ENCODE measurements at places on chromosomes 3 and 15. TPM values are rescaled to one million over a fixed set of nuclear protein-coding genes. Genes with fewer than 3 reads are reported as not detected.

- no peak overlapping the region for H3K4me3 ChIP-seq
- H3K27me3 ChIP-seq, result no peaks in the 10 kb centered on the region
- H3K27ac ChIP-seq, result no peak overlapping the region
- no peaks in the 10 kb centered on the region for H3K36me3 ChIP-seq
- DNase-seq, result no peak
Measured at GRCh38 chr3:141808586-141808985, 45.4 kb downstream of the GRK7 start.

GRCh38 chr3:10090179-10090578, 17.9 kb downstream of the FANCD2OS start:
- no peaks in the 10 kb centered on the region for H3K27me3 ChIP-seq
- peaks cover 20% of the 10 kb centered on the region for H3K36me3 ChIP-seq

DNA sequence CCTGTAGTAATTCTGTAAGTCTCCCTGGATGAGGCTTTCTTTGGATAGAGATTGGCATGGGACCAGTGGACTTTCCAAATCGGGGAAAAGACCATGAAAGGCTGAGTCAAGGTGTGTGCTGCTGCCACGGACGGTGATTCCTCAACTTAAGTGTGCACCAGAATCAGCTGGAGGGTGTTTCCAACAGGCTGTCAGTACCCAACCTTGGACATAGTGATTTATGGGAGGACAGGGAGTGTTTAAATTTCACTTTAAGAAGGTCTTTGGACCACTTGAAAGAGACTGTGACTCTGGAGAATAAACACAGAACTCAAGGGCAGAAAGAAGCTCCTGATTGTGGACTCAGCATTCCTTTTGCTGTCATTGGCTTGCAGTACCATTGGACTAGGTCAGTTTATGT, 20.4 kb upstream of the CHST2 start:
- peaks cover 11% of the 10 kb centered on the region for H3K27me3 ChIP-seq
- no peak overlapping the region for H3K4me3 ChIP-seq
- no peak overlapping the region for H3K27ac ChIP-seq
- no peaks in the 10 kb centered on the region for H3K4me1 ChIP-seq
- no peak for DNase-seq

DNA sequence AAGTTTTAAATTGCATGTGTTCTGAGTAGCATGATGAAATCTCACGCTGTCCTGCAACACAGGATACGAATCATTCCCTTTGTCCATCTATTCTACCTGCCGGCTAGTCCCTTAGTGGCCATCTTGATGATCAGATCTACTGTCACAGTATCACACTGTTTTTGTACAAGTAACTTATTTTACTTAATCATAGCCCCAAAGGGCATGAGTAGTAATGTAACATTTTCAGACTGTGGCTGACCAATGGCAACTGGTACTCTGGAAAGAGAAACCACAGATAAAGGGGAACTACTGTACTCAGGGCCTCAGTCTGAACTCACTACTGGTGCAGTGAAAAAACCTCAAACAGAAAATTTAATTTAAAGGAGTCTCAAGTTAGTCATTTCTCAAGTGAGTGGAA, 127.3 kb upstream of the MRPL3 start:
- no peak for DNase-seq
- no peaks in the 10 kb centered on the region for H3K4me1 ChIP-seq
- H3K27me3 ChIP-seq, result peaks cover 14% of the 10 kb centered on the region

DNA sequence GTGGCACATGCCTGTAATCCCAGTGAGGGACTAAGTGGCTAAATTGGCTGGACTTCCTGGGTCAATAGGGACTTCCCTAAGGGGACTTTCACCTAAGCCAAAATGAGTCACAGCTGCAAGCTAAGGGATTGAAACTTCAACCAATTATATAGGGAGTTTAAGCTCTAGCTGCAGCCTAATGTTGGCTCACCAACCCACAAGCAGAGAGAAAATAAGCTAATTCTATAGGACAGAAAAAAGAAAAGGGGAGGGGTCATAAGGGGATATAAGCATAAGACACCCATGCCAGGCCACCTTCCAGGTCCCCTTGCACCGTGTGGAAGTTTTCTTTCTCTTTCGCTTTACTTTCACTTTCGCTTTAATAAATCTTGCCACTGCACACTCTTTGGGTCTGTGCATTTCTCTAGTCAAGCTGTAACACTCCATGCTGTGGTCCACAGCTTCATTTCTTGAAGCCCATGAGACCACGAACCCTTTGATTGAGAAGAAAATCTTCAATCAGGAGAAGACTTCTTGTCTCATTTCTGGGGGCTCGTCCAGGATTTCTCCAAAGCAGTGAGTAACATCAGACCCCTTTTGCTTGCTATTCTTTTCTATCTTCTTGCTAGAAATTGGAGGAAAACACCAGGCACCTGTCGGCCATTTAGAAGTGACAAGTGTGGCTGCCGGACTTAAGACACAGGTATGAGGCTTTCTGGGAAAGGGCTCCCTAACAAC, 192.3 kb downstream of the IGSF11 start:
- H3K36me3 ChIP-seq, result peaks cover 25% of the 10 kb centered on the region
- H3K27ac ChIP-seq, result no peak overlapping the region
- no peak overlapping the region for H3K4me3 ChIP-seq
- no peaks in the 10 kb centered on the region for H3K4me1 ChIP-seq
- no peaks in the 10 kb centered on the region for H3K27me3 ChIP-seq
- DNase-seq, result no peak

- no peak for DNase-seq
- no peak overlapping the region for H3K27ac ChIP-seq
- no peak overlapping the region for H3K4me3 ChIP-seq
- H3K4me1 ChIP-seq, result peaks cover 13% of the 10 kb centered on the region
- H3K36me3 ChIP-seq, result no peaks in the 10 kb centered on the region
- H3K27me3 ChIP-seq, result peaks cover 30% of the 10 kb centered on the region
Measured at GRCh38 chr15:69578252-69578651, 125.6 kb downstream of the RPLP1 start.

- H3K27ac ChIP-seq, result no peak overlapping the region
- no peaks in the 10 kb centered on the region for H3K36me3 ChIP-seq
- H3K4me3 ChIP-seq, result no peak overlapping the region
- DNase-seq, result no peak
- no peaks in the 10 kb centered on the region for H3K27me3 ChIP-seq
Measured at GRCh38 chr3:55000953-55001352, 73.1 kb upstream of the LRTM1 start.

- DNase-seq, result no peak
- H3K4me1 ChIP-seq, result peaks cover 62% of the 10 kb centered on the region
- H3K27me3 ChIP-seq, result no peaks in the 10 kb centered on the region
- peaks cover 4% of the 10 kb centered on the region for H3K36me3 ChIP-seq
Measured at GRCh38 chr15:44315126-44315525, 26.6 kb downstream of the GOLM2 start.

- peaks cover 4% of the 10 kb centered on the region for H3K27me3 ChIP-seq
- H3K36me3 ChIP-seq, result no peaks in the 10 kb centered on the region
- H3K27ac ChIP-seq, result no peak overlapping the region
- H3K4me1 ChIP-seq, result no peaks in the 10 kb centered on the region
- DNase-seq, result no peak
Measured at GRCh38 chr3:2851835-2852234, 258.3 kb downstream of the IL5RA start.

GRCh38 chr3:32412887-32413286, 21.2 kb downstream of the CMTM7 start:
- no peaks in the 10 kb centered on the region for H3K36me3 ChIP-seq
- no peak overlapping the region for H3K4me3 ChIP-seq
- DNase-seq, result no peak
- peak overlapping the region; percentile 89 for H3K27ac ChIP-seq

DNA sequence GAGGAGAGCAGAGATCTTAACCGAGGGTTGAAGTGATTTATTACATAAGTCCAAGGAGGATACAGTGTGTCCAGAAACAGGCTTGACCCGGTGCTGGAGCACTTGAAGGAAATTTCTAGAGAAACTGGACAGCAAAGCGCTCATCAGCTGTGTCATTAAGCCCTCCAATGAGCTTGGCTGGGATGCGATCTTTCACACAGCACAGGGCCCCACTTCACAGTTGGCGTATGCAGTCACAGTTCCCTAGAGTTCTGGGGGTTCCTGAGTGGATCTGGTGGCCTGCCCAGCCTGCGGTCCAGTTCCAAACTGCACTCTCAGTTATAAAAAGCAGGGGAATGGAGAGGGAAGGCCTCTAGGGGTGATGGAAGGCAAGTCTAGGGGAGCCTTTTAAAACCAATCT, 13.6 kb downstream of the ST8SIA2 start:
- DNase-seq, result no peak
- H3K4me3 ChIP-seq, result no peak overlapping the region
- no peak overlapping the region for H3K27ac ChIP-seq
- no peaks in the 10 kb centered on the region for H3K4me1 ChIP-seq
- H3K27me3 ChIP-seq, result peaks cover 22% of the 10 kb centered on the region

- peak overlapping the region; percentile 67 for H3K4me3 ChIP-seq
- peaks cover 61% of the 10 kb centered on the region for H3K36me3 ChIP-seq
- peaks cover 76% of the 10 kb centered on the region for H3K4me1 ChIP-seq
- no peak for DNase-seq
- peak overlapping the region; percentile 97 for H3K27ac ChIP-seq
Measured at GRCh38 chr3:187042346-187042745, 97.0 kb downstream of the RPL39L start.

DNA sequence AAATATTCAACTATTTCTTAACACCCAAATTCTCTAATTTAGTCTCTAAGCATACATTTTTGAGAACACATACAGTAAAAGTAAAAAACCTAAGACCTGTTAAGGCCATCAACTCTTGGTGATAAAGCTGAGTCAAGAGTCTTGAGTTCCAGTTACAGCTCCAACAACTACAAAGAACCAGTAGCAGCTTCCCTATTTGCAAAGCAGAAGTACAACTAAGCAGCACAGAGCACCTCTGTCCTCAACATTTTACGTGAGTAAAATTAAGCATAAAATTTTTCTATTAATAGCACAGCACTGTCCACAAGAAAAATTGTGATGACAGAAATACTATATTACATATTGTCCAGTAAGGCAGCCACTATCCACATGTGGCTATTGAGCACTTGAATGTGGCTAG, 4.4 kb downstream of the PCOLCE2 start:
- no peak for DNase-seq
- peaks cover 10% of the 10 kb centered on the region for H3K4me1 ChIP-seq
- H3K36me3 ChIP-seq, result no peaks in the 10 kb centered on the region
- H3K27ac ChIP-seq, result no peak overlapping the region
- H3K27me3 ChIP-seq, result peaks cover 33% of the 10 kb centered on the region

DNA sequence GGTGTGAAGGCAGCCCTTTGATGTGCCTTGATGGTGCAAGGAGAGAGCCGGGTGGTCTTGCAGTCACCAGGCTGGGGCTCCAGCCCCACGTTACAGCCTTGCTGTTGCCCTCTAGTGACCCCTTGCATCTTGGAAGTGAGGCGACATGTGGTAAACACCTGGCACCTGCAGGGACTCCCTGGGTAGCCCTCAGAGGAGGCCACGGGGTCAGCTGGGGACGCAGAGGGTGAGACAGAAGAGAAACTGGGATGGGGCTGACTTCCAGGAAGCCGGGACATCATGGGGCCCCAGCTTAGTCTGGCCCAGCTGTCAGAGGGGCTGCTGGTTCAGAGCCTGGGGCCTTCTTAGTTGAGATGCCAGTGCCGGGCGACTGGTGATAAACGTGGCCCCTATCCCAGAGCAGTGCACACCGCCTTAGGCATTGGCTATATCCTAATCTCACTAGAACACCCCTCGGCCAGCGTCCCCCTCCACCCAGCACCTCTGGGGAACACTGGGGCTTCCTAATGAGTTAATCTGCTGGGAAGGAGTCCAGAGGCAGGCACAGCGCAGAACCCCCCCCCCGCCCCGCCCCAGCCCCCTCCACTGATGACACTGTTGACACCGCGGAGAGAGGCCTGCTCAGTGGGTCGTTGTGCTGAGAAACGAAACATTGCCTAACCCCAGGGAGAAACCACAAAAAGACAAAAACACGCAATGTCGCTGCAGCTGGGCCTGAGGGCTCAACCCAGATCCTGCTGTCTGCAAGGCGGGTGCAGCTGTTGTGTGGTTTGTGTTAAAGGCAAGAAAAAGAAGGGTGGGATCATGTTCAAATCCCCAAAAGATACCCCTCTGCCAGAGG, 60.5 kb upstream of the KLF13 start:
- H3K27me3 ChIP-seq, result no peaks in the 10 kb centered on the region
- peaks cover 88% of the 10 kb centered on the region for H3K4me1 ChIP-seq
- peak; percentile 78 for DNase-seq
- peak overlapping the region; percentile 70 for H3K4me3 ChIP-seq
- peak overlapping the region; percentile 93 for H3K27ac ChIP-seq
- H3K36me3 ChIP-seq, result no peaks in the 10 kb centered on the region

DNA sequence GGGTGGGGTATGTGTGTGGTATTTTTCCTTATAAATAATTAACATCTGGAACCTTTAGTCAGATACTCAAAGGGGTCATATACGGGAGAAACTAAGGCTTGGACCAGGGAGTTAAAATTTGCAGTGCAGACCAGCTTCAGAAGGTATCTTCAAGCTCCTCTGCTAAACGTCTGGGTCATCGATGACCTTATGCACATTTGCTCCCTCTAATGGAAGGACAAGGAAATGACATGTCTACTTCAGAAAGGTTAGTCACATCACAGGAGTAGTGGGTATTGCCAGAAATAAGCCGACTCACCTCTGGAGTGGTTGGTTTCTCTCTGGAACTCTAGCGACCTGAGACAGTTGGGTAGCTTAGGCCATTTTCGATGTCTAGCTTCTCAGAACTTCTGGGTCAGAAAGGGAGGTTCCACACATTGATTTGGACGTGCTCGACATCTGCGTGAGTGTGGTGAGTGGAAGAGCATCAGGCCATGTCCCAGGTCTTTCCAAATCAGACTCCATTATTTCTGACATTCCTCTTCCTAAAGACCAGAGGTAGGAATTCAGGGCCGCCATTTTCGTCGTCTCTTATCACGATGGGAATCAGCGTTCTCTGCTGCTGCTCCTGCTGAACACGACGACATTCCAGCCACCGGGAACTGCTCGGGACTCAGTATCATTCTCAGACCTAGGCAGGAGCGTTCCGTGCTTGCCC, 31.8 kb upstream of the RASA2 start:
- H3K4me3 ChIP-seq, result no peak overlapping the region
- peak; percentile 56 for DNase-seq
- peaks cover 8% of the 10 kb centered on the region for H3K4me1 ChIP-seq
- no peaks in the 10 kb centered on the region for H3K36me3 ChIP-seq
- no peak overlapping the region for H3K27ac ChIP-seq

DNA sequence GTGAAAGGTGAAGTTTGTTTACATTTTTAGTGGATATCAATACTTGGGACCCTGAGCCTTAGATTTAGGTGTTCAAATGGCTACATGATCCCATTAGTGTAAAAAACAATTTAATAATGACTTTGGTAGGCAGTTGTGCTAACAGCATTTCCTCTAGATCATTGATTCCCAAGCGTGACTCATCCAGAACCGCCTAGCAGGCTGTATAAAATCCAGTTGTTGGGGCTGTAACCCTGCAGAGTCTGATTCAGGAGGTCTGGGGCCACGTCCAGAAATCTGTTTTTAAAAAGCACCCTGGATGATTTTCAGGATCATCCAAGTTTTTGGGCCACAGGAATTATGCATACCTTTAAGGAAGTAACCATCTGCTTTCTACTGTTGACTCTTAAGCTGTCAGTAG, 156.4 kb downstream of the TP63 start:
- no peak overlapping the region for H3K4me3 ChIP-seq
- H3K27me3 ChIP-seq, result no peaks in the 10 kb centered on the region
- DNase-seq, result no peak
- H3K36me3 ChIP-seq, result no peaks in the 10 kb centered on the region
- no peaks in the 10 kb centered on the region for H3K4me1 ChIP-seq

CLEC3B gene
- not detected for polyA plus RNA-seq

GNB4 gene
- polyA plus RNA-seq, result 36.3 TPM

IMPG2 gene
- polyA plus RNA-seq, result not detected

PXYLP1 gene
- 1.2 TPM for polyA plus RNA-seq

Measured in naive B cell (primary cell).